ENCODE measurements at places on chromosomes 1 and 21. TPM values are rescaled to one million over a fixed set of nuclear protein-coding genes. Genes with fewer than 3 reads are reported as not detected.

DNA sequence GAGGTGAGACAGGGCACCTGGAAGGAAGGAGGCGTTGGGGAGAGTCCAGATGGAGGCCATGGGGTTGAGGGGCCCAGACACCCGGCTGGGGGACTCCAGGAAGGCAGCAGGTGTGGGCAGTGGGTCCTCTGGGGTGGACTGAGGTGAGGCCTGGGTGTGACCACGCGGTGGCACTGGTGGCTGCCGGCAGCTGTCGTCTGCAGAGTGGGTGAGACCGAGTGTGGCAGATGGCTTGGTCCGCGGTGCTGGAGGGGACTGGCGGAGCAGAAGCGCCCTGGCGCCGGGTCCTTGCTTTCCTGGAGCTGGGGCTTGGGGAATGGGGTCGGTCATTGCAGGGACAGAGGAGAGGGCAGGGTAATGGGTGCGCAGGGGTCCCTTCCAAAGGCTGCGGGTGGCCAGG, 12.5 kb downstream of the AGRN start:
- DNase-seq, result no peak

GRCh38 chr21:46443910-46444309, 14.8 kb upstream of the DIP2A start:
- no peak for DNase-seq

GRCh38 chr1:94633051-94633450, 91.5 kb upstream of the F3 start:
- no peak for DNase-seq

DNA sequence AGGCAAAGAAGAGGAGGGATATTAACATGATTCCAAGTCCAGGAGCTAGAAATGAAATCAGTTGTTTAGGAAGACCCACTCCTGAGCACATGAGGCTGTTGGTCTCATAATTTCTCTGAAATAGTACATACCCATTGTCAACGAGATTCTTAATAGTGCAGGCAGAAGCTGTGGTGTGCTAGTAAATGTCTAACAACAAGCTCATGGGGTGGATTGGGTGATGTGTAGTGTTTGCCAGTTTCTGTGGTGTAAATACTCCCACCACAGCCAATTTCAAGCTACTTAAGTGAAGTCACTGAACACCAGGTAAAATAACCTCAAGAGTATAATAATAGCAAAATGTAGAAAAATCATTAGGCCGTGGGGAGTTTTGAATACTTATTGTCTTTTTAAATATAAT, 42.0 kb downstream of the SYF2 start:
- no peak for DNase-seq

OR14K1 gene
- not detected for total RNA-seq

All from ureter (tissue), 1 donor.